T1000 (cell line): ENCODE measurements at places on chromosomes 5 and 9.

DNA sequence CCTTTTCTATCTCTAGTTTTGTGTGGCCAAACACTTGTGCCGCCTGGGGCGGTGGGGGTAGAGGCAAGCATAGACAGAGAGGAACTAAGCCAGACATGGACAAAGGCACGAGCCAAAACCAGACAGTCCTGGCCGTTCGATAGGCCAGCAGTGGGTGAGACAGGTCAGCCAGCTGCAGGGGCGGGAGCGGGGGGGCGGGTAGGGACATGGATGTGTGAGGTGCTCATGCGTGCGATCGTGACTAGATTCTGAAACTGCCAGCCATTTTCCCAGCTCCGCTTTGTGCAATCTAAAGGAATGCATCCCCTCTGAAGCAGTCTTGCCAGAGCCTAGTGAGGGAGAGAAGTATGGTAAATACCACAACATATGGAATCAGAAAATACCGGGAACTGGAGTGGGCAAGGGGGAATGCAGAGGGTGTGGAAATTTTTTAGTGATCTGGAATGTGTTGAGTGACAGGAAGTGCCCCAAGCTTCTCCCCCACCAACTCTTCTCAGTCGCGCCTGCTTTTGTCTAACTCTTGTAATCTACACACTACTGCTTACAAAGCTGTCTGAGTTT is 111.9 kb downstream of the NR6A1 start:
- peak; percentile 27 for DNase-seq

DNA sequence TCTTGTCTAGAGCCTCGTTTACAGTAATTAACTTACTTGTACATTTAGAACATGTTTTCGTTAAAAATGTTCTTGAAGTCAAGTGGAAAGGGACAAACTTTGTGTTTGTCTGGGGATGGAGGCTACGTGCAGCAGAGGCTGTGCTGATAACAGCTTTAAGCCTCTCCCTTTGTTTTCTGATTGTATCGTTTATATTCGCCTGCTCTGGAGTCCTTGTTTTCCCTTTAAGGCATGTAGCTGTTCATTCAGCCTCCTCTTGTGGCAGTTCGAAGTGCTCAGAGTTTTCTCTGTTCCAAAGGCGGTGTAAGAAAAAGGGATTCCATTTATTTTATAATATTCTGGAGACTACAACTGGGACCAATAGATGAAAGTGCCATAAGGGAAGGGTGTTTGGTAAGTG is 1.9 kb downstream of the SLC36A1 start:
- no peak for DNase-seq

DNA sequence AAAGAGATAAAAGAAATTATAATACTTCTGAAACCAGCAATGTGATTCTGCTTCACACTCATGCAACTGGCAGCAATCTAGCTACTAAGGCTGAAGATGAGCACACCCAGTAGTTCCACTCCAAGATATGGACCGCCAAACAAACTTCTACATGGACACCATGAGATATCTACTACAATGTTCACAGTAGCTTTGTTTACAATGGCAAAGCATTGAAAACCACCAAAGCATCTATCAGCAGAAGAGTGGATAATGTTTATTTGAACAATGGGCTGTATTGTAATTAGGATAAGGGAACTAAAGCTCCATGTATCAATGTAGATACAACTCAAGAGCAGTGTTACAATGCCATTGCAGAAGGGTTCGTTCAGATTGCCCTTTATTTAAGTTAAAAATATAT is 91.2 kb upstream of the ERBIN start:
- DNase-seq: no peak

DNA sequence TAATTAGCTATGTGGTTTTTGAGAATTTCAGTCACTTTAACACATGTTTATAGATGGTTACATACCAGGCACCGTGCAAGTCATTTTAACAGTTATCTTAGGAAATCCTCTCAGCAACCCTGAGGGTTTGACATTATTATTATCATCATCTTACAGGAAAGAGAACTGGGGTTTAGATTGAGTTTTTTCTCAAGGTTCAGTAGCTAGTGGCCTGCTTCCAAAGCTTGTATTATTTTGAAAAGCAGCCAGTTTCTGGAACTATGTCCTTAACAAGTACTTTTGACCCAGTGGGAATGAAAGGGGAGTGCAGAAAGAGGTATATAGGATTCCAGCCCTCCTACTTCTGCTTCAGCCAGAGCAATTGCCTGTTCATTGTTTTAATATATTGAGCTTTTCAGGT is 157.5 kb downstream of the COMMD10 start:
- no peak for DNase-seq

DNA sequence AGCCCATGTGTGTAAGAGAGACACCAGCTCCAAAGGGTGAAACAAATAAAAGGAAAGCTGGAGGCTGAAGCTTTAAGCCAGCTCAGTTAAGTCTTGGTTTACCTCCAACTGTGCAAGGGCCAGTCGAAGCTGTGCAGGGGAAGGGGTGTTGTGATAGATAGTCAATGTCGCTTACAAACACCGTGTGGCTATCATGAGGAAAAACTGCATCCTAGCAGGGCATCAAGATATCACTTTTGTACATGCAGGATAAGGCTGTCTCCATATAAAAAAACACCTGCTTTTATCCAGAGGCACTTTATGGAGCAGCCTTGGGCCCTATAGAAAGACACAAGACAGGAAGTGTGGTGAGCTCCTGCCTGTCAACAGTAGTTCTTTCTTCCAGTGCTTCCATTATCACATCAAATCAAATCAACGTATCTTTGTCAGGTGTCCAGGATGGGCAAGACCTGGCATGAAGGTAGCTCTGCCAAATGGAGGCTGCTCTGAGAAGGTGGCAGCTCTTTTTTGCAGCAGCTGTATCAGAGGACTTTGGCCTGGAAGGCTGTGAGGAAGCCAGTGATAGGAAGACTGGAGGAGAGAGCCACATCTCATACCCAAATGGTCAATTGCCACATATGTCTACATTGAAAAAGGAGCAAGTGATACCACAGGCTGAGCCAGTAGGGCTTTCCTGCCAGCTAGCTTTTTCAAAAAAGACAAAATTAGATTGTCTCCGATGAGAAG is 29.3 kb upstream of the SELENOP start:
- no peak for DNase-seq

DNA sequence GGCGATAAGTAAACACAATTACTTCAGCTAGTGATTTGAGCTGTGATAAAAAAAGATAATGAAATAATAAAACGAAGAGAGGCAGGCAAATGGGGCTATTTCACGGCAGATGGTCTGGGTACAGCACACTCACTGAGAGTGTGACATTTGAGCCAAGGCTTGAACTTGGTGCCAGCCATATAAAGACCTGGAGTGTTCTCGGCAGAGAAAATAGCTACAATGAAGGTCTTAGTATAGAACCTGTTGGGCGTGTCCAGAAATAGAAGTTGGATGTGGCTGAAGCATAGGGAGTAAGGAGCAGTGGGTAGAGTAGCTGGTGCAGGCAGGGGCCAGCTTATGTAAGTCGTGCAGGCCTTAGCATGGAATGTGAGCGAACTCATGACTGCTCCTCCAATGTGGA is 660.3 kb upstream of the WWC1 start:
- DNase-seq: no peak

DNA sequence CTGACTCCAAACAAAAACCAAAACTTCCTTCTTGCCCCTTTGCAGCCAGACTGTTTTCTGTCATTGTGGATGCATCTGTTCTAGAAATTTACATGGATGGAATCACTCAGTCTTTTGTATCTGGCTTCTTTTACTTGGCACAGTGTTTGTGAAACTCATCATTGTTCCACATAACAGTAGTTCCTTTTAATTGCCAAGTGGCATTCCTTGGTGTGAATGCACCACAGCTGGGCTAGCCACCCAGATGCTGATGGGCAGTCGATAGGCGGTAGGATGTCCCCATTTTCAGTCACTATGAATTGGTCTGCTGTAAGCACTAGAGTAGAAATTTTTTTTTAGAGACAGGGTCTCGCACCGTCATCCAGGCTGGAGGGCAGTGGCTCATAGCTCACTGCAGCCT is 6.3 kb upstream of the CLPTM1L start:
- no peak for DNase-seq

GRCh38 chr5:95284572-95285408 is at the start of gene MCTP1:
MCTP1 (minus strand) TSS chr5:95285094.
- peak; percentile 48 for DNase-seq

DNA sequence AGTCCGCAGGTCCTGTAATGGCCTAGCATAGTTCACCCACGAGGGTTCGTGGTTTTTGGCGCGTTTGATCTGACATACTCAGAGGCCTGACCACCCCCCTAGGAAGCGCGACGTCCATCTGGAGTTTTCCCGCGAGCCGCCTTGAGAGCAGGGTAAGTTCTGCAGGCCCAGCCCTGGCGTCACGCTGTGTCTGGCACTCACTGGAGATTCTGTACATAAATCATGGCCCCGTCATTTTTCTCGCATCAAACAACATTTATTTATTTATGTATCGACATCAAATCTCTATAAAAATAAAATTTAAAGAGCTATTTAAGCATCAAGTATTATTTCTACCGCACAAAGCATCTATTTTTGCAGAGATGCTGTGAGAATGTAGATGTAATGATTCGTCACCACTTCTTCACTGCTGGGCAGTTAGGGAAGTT is 437 bp upstream of the TRIM41 start:
- DNase-seq: no peak

- no peak for DNase-seq
Observed at GRCh38 chr5:42057254-42057690, 132.2 kb downstream of the FBXO4 start.

DNA sequence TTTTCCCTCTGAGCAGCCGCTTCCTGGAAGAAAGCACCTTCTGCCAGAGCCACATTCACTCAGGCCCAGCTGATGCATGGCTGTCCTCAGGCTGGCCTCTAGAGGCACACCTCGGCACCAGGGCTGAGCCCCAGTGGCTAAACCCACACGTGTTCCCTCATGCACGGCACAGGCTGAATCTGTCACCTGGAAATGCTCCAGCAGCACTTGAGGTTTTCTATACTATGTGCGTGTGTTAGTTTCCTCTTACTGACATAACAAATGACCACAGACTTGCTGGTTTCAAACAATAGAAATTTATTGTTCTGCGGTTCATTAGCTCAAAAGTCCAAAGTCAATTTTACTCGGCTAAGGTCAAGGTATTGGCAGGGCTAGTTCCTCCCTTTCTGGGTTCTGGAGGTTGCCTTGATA is 141.4 kb downstream of the LRRC70 start:
- no peak for DNase-seq

- DNase-seq: no peak
Observed at GRCh38 chr9:132144708-132145365, 17.0 kb upstream of the NTNG2 start.

- DNase-seq: no peak
Observed at GRCh38 chr5:151632524-151632923, 41.4 kb upstream of the FAT2 start.

DNA sequence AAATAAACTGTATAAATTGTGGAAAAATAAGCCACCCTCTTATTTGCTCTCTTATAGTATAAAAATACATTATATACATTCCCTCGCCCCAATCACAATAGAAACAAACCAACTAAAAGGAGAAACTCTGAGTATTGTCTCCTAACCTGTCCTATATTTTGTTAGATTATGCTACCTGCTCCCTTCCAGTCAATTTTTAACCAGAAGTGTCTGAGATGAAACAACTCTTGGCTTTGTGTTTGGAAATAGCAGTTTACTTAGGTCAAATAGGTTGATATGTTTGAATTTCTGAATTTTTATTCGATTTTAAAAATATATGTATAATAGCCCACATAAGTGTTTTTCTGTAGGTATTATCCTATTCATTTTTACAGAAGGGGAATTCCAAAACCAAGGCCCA is 475.0 kb upstream of the ZNF462 start:
- DNase-seq: no peak

DNA sequence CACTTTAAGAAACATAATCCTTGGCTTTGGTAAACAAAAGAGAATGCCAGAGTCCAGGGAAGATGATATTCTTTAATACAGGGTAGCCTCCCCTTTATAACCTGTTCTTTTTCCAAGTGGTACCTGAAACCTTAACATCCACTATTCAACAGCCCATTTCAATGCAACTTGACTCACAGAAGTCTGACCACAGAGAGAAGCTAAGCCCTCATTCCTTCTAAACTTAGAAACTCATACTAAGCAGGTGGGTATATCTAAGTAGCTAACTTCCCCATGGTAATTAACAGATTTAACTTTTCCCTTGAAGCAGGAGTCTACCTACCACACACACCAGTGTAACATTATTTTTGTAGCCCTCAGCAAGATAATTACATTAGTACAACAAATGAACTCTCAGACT is 91.9 kb downstream of the CEMIP2 start:
- no peak for DNase-seq

DNA sequence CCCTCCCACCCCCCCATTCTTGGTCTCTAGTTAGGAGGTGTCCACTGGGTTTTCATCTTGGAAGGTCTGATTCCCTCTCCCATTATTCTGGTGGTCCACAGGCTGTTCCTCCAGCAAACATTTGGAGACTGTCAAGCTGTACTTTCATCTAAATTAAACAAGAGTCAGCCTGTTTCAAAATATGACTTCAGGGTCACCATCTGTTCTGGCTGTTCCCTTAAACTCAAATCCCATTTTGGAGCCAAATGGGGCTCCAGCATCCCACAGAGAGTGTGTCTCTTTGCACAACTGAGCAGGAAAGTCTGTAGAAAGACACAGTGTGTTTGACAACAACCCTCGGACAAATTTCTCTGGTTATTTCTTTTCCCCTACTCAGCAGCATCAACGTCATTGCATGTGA is 20.5 kb downstream of the COL15A1 start:
- no peak for DNase-seq

DNA sequence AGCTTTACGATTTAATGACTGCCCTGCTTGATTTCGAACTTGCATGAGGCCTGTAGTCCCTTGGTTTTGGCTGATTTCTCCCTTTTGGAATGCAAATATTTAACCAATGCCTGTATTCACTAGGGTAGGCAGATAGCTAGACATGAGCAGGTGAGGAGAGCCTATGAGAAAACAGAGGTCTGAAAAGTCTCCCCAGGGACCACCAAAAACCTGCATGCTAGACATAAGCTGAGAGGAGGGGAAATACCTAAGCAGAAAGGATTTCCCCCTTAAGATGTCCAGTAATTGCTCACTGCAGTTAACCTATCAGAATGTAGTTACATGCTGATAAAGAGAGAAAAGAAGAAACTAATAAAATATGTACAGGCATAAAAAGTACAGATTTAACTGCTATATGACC is 667.4 kb upstream of the SEMA6A start:
- DNase-seq: no peak

DNA sequence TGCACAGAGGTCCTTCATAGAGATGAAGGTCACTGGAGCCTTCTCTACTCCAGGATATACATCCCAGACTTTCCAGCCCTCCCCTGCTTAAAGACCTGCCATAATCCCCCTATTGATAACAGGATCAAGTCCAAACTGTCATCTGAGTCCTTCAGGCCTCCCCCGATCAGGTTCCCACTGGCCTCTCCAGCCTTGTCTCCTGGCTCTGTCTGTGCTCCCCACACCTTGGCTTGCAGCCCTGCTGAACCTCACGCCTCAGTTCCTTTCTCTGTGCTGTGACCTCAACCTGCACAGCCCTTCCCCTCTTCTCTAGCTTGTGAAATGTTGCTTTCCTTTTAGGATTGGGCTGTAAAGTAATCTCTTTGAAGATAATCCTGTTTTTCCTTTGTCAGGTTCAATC is 2.5 kb upstream of the HRH2 start:
- DNase-seq: no peak

DNA sequence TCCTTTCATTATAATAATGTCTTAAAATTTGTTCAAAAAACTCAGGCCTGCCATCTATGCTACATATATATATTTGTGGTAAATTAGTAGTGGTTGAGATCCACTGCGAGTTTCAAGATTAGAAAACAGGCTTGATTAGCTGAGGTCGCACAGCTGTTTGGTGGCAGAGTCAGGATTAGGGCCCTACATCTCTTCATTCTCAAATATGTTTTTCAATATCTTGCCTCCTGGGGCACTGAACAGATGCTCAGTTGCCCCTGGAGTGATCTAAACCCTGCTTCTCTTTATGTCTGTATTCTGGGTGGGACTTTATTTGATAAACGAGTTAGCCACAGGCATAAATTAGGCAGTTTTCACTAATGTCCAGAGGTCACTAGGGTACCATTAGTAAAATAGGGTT is 27.8 kb upstream of the CEP120 start:
- no peak for DNase-seq
